ENCODE measurements at places on chromosomes 2 and 18. TPM values are rescaled to one million over a fixed set of nuclear protein-coding genes. Genes with fewer than 3 reads are reported as not detected.

RAB1A gene
- 58.5 TPM for total RNA-seq

MREG gene
- total RNA-seq, result 0.52 TPM

SPP2 gene
- total RNA-seq, result not detected

SERPINB13 gene
- not detected for total RNA-seq

CNGA3 gene
- 0.52 TPM for total RNA-seq

Data from skeletal muscle tissue (tissue), 5 donors.